ENCODE measurements at places on chromosomes 2 and 18. TPM values are rescaled to one million over a fixed set of nuclear protein-coding genes. Genes with fewer than 3 reads are reported as not detected.

The SOCS6 gene
- 34.1 TPM for total RNA-seq

The FLACC1 gene
- 0.46 TPM for total RNA-seq

The ASB18 gene
- not detected for total RNA-seq

The EGR4 gene
- total RNA-seq: 0.33 TPM

The KIAA1328 gene
- 2.2 TPM for total RNA-seq

The CAVIN2 gene
- total RNA-seq: 72.9 TPM

The PID1 gene
- 3.3 TPM for total RNA-seq

The ABI2 gene
- 63.8 TPM for total RNA-seq

The KCNJ13 gene
- total RNA-seq: not detected

The FAM228A gene
- not detected for total RNA-seq

The TRABD2A gene
- 12.8 TPM for total RNA-seq

The CSRNP3 gene
- 0.01 TPM for total RNA-seq

The ACTG2 gene
- total RNA-seq: 0.30 TPM

The ZNF804A gene
- total RNA-seq: not detected

All from A549 treated with Hydrocortisone at 1 μM for 4 hours (cell line).